ENCODE measurements at places on chromosomes 3 and 15. TPM values are rescaled to one million over a fixed set of nuclear protein-coding genes. Genes with fewer than 3 reads are reported as not detected.

The SYNPR gene
- not detected for polyA plus RNA-seq

The SEMA3F gene
- 115 TPM for polyA plus RNA-seq

DNA sequence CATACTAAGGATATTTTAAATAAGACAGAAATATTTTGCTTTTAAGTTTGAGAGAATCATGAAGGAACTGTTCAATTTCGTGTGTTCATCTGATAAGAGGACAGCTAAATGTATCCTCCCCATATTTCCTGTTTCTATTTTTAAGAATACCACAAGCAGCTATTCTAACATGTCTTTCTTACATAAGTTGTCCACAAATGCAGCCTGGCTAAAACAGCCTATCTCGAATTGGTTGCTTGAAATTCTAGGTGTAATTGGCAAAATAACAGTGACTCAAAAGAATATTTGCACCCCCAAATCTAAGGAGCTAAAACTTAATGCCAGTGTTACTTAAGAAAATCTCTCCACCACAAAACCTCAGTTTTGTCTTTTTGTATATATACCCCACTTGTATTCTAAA, 35.0 kb downstream of the BTLA start:
- DNase-seq: no peak

DNA sequence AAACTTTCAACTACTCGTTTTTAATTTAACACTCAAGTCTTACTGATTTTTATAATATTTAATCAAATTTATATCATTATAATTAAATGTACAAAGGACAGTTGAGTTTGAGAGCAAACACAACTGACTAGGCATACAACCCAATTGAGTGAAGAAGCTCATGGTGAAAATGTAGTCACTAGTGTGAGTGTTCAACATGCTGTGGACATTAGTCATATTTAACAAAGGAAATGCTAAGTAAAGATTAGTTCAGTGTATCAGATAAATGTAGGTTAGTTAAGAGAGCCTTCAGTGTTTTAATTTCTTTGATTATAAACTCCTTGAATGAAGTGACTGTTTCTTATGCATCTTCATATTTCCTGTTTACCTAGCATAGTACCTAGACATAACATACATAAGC, 444.2 kb upstream of the GOLIM4 start:
- DNase-seq: no peak

GRCh38 chr15:39857132-39857531, 62.9 kb downstream of the GPR176 start:
- no peak for DNase-seq

The GRK7 gene
- polyA plus RNA-seq: not detected

DNA sequence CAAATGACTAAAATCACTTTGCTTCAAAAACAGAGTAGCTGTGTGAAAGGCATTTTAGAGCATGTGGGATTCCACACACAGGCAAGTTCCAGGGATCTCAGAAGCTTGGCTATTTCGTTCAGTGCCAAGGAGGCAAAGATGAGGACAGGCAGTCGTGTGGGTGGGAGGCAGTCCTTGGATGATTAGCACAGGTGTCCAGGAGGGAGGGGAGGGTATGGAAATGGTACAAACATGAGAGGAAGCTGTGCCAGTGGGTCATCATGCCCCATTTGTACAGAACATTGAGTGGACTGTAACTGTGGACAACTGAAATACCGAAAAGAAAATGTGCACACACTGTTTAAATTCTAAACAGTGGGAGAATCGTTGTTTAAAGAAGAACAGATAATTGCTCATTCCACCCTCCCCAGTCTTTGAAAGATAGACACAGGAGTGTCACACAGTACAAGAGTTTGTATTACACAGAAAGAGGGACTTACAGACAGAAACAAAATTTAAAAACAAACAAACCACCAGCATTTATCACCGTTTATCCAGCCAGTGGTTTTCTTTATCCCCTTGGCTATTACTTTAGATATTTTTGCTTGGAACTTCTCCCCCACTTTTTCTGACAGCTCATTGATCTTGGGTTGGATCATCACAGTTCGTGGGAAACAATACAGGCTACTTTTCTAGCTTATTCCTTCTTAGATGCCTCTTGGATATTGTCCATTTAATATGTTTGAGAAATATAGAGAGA, 122.9 kb downstream of the GREM1 start:
- no peak for DNase-seq

DNA sequence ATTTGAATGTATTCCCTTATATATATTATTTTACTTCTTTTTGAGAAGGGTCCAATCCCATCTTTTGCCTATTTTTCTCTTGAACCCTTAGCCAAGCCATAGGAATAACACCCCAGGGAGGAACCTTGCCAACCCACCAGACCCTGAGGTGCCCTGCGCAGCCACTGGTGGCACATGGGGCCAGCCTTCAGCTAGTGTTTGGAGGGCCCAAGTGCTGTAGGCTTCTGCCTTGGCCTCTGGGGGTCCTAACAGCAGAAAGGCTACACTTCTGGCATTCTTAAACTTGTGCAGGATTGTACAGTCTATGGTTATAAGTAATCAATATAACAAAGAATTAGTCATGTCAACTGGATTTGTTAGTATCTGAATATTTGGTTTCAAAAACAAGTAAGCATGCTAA, 34.5 kb downstream of the RUVBL1 start:
- no peak for DNase-seq

The IL17RB gene
- polyA plus RNA-seq: 0.08 TPM

The NUSAP1 gene
- 39.5 TPM for polyA plus RNA-seq

DNA sequence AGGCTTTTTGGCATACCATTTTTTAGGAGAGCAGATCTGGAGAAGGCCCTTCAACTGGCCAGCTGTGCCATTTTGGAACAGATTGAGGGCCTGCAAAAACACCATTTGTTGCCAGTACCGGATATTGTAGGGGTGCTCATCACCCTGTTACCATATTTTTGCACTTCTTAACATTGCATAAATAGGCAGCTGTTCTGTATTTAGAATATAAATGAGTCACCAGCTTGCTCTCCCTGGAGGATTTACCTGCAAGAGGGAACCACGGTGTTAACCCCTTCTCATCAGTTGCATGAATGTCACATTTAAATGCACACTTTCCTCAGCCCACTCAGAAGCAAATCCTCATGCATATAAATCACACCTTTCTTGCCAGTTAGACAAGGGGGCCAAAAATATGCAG, 435.6 kb downstream of the ROBO2 start:
- DNase-seq: no peak

GRCh38 chr3:196357905-196358304, 19.7 kb upstream of the TM4SF19 start:
- no peak for DNase-seq

The ERICH6 gene
- polyA plus RNA-seq: not detected

GRCh38 chr3:152436707-152437590, 168.2 kb downstream of the MBNL1 start:
- DNase-seq: no peak

DNA sequence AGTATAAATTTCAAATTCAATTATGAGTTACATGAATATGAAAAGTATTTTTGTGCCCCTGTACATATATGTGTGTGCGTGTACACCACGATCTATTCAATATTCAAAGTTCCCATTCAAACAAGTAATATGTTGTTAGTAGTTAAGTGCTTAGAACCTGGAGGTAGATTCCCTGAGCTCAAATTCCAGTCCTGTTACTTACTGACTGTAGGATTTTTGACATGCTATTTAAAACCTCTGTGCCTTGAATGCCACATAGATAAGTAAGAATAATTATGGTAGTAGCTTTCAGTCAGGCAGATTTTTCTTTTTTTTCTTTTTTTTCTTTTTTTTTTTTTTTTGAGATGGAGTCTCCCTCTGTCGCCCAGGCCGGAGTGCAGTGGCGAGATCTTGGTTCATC, 53.3 kb upstream of the CMSS1 start:
- DNase-seq: no peak

The AMOTL2 gene
- polyA plus RNA-seq: 39.8 TPM

The NR2E3 gene
- 0.18 TPM for polyA plus RNA-seq

DNA sequence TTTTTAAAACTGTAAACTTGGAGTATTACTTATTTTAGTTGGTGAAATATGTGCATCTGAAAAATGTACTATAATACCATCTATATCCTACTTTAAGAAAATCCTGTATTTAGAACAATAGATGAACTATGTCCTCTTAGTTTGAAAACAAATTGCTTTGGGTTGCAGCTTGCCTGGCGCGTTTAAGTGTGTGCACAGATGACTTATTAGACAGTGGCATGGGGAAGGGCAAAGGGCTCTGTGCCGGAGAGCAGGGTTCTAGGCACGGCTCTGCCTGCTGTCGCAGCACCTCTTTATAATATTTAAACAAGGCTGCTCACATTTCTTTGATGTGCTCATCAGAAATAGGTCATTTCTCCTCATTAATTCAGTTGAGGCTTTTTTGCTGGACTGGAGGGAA, 10.0 kb downstream of the PXK start:
- DNase-seq: no peak

GRCh38 chr3:144879701-144880100, 908.1 kb downstream of the DIPK2A start:
- no peak for DNase-seq

The METTL6 gene
- polyA plus RNA-seq: 12.6 TPM

The ZNF660 gene
- polyA plus RNA-seq: 0.02 TPM

DNA sequence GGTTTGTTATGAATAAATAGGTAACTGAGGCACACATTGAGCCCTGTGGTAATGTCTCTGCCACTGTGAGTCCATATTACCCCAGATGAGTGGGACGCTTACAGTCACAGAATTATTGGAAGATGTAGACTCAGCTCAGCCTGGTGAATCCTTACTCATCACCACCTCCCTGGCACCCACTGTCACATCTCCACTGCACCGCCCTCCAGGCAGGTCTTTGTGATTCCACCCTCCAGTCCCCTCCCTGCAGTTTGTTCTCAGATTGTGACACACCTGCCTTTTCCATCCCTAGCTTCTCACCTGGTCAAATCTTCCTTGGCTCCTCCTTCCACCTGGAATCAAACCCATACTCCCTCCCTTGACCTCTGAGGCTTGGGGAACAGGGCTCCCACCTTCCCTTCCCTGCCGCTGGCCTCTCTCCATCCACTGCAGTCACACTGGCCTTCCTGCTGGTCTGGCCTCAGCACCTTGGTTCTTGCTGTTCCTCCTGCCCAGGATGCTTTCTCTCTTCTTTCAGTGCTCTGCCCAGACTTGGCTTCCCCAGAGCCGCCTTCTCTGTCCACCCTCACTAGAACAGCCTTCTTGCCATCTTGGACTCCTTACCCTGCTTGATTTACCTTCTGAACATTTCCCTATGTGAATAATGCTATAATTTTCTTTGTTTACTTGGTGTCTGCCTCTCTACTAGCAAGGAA, 9.4 kb downstream of the SLC6A20 start:
- DNase-seq: no peak

DNA sequence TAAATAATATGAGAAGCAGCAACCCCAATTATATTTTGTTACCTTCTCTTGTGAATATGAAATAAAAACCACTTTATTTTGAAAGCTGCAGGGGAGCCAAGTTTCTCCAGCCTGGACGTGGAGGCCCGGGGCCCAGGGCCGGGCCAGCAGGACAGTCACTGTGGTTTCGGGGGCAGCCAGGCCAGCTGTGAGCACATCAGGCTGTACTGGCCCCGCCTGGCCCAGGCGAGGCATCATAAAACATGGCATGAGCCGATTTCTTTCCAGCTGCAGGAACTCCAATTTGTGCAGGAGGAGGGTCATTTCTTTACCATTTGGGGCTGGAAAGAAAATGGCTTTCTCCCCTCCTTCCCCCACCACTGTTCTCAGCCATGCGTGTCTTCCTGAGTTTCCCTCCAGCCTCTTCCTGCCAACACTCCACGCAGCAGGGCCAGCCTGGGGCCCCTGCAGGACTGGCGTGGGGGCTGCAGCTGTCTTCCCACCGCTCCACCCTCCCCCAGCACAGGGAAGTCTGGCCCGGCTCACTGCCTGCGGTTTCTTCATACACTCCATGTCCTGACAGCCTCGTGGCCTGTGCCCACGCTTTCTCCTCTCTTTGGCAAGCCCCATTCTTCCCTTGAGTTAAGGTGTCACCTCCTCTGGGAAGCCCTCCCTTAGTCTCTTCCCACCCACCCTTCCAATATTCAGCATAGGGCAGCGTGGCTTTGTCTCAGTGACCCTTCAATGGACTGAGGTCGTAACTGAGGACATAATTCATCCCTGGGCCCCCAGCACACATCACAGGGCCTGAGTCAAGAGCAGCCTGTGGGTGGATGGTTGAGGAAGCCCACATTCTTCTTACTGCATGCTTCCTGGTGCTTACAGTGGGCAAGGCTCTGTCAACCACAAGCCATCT, 135.8 kb downstream of the CHSY1 start:
- DNase-seq: no peak

The CACNA2D2 gene
- 0.04 TPM for polyA plus RNA-seq

All from keratinocyte (primary cell).